Lower lobe of right lung (tissue), 2 donors: ENCODE measurements at places on chromosomes 11 and 22. TPM values are rescaled to one million over a fixed set of nuclear protein-coding genes. Genes with fewer than 3 reads are reported as not detected.

Gene FIBP
- 44.0 TPM for total RNA-seq

DNA sequence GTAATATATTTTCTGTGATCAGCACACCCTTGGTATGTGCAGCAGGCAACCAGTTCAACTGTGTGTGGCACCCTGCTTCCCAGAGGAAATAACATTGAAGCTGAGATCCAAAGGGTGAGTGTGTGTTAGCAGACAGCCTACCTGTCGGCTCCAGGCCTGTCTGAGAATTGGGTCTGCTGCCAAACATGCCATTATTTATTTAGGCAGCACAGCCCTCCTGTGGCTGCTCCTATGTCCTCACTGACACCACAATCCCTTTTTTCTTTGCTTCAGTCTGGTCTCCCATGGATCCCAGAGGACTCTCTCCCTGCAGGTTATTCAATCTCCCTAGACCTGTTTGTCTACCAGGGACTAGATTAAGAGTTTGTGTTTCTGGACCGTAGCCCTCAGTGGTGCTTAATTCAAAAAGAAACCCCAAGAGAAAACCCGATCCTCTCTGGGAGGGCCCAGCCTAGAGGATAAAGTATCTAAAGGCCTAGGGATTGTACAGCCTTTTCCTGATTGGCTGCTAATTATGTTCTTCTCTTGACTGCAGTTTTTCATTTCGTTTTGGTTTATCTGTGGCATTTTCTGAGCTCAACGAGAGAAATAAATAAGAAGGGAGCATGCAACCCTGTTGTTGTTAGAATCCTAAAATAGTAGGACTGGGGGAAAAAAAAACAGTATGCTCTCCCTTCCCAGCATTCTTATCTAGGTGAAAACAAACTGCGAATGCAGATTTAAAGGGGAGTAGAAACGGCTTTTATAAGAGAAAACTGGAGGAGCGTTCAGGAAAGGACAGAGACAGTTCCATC is 24.1 kb downstream of the KCNE3 start:
- H3K27me3 ChIP-seq = no peaks in the 10 kb centered on the region
- H3K36me3 ChIP-seq = no peaks in the 10 kb centered on the region
- DNase-seq = no peak
- H3K27ac ChIP-seq = no peak overlapping the region

- no peak overlapping the region for H3K27ac ChIP-seq
- no peak for DNase-seq
- no peaks in the 10 kb centered on the region for H3K36me3 ChIP-seq
Measured at GRCh38 chr11:11211186-11211585, 141.9 kb downstream of the CSNK2A3 start.

Gene MYRF
- 37.9 TPM for total RNA-seq

Gene DGCR6
- total RNA-seq = 4.5 TPM

DNA sequence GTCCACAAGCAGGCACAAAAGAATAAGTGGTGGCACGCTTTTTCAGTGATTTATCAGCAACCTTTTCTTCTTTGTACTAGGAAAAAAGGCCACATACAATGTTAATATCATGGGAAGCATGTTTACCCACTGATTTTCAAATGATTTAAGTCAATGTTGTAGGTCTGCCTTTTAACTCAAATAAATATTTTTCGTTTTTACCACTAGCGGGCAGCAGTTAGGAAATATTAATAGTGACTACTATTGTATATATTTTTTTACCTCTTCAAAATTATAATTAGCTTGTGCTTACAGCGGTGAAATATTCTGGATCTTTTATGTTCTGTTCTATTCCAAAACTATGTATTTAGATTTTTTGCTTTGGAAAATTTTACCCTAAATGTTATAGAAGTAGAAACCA is 6.4 kb upstream of the SLC17A6 start:
- no peaks in the 10 kb centered on the region for H3K36me3 ChIP-seq
- H3K4me3 ChIP-seq = no peak overlapping the region
- H3K4me1 ChIP-seq = no peaks in the 10 kb centered on the region
- no peaks in the 10 kb centered on the region for H3K27me3 ChIP-seq
- DNase-seq = no peak

- H3K4me1 ChIP-seq = peaks cover 44% of the 10 kb centered on the region
- H3K4me3 ChIP-seq = peak overlapping the region; percentile 97
- peak; percentile 80 for DNase-seq
- no peaks in the 10 kb centered on the region for H3K27me3 ChIP-seq
Measured at GRCh38 chr11:64226507-64227051, 505 bp downstream of the NUDT22 start.

DNA sequence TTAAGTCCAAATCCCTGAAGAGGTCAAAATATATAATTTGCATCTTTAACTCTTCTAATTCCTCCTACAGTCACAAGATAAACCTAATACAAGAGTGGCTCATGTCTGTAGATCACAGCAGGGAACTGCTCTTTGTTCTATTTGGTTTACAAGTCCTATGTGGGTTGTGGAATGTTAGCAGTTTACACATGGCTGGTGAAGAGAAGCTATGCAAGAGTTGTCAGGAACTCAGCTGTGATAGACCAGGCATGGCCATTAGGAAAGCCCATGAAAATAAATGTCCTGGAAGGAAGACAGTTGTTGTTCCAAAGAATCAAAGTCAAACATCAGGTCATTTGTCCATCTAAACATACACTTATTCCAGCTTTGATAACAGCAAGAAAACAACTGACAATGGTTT is 312.4 kb upstream of the PITPNB start:
- DNase-seq = no peak
- H3K4me3 ChIP-seq = no peak overlapping the region
- no peaks in the 10 kb centered on the region for H3K36me3 ChIP-seq

Gene CHRNA10
- total RNA-seq = 1.7 TPM

- H3K4me3 ChIP-seq = no peak overlapping the region
- no peaks in the 10 kb centered on the region for H3K36me3 ChIP-seq
- no peak overlapping the region for H3K27ac ChIP-seq
- DNase-seq = no peak
- H3K27me3 ChIP-seq = peaks cover 12% of the 10 kb centered on the region
- no peaks in the 10 kb centered on the region for H3K4me1 ChIP-seq
Measured at GRCh38 chr22:26054841-26055605, 114.2 kb upstream of the SEZ6L start.

- H3K36me3 ChIP-seq = no peaks in the 10 kb centered on the region
- H3K27me3 ChIP-seq = peaks cover 9% of the 10 kb centered on the region
- DNase-seq = no peak
- H3K27ac ChIP-seq = no peak overlapping the region
- H3K4me3 ChIP-seq = no peak overlapping the region
Measured at GRCh38 chr11:126597041-126597440, 241.6 kb downstream of the ST3GAL4 start.

DNA sequence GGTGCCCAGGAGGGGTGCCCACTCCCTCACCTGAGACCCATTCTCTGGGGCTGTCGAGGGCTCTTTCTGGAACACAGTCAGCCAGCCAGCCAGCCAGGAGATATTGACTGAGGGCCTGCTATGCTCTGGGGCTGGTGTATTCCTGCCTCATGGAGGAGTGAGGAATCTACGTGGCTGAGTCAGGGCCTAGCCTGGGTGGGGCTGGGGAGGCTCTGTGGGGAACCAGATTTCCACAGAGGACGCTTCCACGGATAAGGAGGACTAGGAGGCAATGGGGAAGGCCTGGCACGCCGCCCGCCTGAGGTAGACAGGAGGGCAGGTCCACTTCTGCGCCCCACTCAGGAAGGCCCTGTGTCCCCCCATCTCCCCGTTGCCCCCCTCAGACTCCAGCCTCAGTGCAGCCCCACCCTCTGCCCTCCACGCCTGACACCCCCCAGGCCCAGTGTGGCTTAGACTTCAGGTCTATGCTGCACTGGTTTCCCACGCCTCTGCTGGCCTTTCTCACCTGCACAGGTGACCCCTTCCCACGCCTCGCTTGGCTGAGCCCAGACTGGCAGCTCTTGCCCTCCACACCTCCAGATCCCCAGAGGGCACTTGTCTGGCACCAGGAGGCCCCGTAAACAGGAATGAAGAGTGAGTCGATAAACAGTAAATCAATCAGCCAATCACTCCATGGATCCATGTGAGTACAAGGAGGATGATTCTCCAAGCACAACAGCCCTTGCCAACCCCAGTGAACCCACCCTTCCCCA is 37.5 kb downstream of the MACROD1 start:
- H3K27ac ChIP-seq = no peak overlapping the region
- H3K4me1 ChIP-seq = peaks cover 17% of the 10 kb centered on the region
- H3K4me3 ChIP-seq = no peak overlapping the region
- no peaks in the 10 kb centered on the region for H3K36me3 ChIP-seq

DNA sequence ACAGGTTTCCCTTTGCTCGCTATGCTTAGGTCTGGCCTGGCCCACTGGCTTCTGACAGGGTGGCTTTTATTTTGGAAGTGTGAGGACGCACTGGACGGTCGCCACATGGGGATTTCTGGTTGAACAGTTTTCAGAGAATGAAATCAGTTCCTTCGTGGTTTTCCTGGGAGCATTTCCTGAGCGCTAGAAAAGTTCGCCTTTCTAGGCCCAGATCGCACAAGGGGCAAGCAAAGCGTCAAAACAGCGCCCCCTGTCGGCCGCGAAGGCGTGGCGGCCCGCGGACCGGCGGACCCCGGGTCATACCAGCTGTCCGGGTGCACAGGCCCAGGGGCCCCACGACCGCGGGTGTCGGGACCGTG is 12.7 kb upstream of the CYP2R1 start:
- H3K27ac ChIP-seq = peak overlapping the region; percentile 57
- H3K36me3 ChIP-seq = no peaks in the 10 kb centered on the region
- peak overlapping the region; percentile 66 for H3K4me3 ChIP-seq
- DNase-seq = peak; percentile 90
- H3K27me3 ChIP-seq = no peaks in the 10 kb centered on the region

- no peak overlapping the region for H3K27ac ChIP-seq
- no peak overlapping the region for H3K4me3 ChIP-seq
- H3K27me3 ChIP-seq = no peaks in the 10 kb centered on the region
Measured at GRCh38 chr11:10984250-10984649, 126.4 kb upstream of the ZBED5 start.

DNA sequence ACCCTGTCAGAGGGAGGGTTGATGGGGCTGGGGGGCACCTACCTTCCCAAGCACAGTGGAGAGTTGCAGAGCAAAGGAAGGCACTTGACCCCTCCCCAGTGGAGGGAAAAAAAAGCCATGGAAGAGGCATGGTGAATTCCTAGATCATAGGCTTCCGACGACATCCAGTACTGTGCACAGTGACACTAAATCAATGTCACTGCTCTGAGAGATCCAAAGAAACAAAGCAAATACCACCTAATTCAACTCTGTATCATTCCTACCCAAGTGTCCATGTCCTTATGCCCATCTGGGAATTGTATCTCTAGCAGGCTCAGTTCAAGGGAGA is 344.2 kb upstream of the NCAM1 start:
- no peak for DNase-seq
- H3K4me1 ChIP-seq = peaks cover 5% of the 10 kb centered on the region
- no peak overlapping the region for H3K4me3 ChIP-seq
- no peaks in the 10 kb centered on the region for H3K27me3 ChIP-seq

Gene HEPN1
- not detected for total RNA-seq

GRCh38 chr11:104881117-104881794 is 17.0 kb downstream of the CASP12 start:
- no peak overlapping the region for H3K27ac ChIP-seq
- no peak for DNase-seq
- no peak overlapping the region for H3K4me3 ChIP-seq
- H3K27me3 ChIP-seq = no peaks in the 10 kb centered on the region

DNA sequence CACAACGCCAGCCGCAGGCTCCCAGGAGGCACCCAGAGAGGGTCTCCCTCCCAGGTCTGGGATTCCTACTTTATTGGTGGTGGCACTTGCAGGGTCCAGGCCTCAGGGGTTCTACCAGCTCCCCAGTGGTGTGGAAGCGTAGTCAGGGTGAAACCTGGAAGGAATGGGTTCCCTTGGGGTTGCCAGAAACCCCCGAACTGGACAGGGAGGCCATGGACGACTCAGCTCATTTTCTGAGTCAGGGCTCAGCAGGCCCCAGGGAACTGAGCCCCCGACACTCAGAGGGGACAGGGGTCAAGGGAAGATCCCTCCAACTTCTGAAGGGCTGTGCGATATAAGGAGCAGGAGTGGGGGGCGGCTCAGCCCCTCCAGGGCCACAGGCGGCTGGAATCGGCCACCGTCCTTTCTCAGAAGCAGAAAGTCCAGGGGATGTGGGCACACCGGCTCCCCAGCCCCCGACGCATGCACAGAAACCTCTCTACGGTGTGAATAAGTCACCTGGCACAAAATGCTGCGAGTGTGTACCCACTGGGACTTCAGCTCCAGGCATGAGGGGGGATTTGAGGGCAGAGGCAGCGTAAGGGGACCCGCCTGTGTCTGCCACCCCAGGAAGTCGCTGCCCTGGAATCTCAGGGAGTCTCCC is 25.1 kb downstream of the MRGPRG start:
- H3K4me1 ChIP-seq = no peaks in the 10 kb centered on the region
- DNase-seq = no peak
- H3K36me3 ChIP-seq = no peaks in the 10 kb centered on the region

- H3K4me3 ChIP-seq = no peak overlapping the region
- no peak for DNase-seq
- H3K27me3 ChIP-seq = no peaks in the 10 kb centered on the region
- H3K4me1 ChIP-seq = peaks cover 9% of the 10 kb centered on the region
Measured at GRCh38 chr11:57348636-57349313, 10.6 kb downstream of the P2RX3 start.

Gene FGF19
- total RNA-seq = not detected

DNA sequence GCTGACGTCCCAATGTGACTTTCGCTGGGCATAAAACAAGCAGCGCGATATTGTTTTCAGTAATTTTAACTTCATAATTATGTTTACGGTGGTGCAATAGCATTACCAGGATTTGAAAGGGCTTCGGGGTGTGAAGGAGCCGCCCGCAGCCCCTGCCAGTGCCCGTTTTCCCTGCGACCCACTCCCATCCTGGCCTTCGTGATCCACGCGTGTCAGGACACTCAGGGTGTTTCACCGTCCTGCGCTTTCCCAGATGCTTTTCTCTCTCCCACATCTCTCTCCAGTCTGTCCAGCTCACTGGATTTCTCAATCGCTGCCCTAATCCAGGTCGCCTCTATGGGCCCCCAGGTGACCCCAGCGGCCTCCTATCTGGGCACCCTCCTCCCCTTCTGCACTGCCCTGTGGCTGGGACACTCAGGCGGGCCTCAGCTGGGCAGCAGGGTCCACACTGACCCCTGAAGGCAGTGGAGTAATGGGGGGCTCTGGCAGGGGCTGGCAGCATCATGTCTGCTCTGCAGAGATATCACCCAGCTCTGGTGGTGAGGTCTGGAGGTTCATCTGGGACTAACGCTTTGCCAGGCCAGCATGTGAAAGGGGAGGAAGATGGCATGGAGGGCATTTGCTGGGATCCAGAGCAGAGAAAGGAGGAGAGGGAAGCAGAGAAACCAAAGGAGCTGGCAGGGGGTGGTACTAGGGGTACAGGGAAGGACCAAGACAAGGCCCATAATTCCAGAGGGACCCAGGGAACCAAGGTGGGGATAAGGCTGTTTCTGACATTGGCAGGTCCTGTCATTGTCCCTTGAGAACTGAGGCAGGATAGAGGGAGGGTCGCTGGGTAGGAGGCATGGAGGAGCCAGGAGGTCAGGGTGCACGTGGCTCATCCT is 622.8 kb downstream of the BRD1 start:
- H3K36me3 ChIP-seq = no peaks in the 10 kb centered on the region
- H3K4me1 ChIP-seq = no peaks in the 10 kb centered on the region
- peaks cover 13% of the 10 kb centered on the region for H3K27me3 ChIP-seq
- DNase-seq = no peak
- no peak overlapping the region for H3K4me3 ChIP-seq
